Fibroblast of skin of right quadriceps (primary cell): ENCODE measurements at places on chromosomes 11 and 22.
A peak's percentile ranks its signal among the peaks of the same experiment; 100 is the strongest.

DNA sequence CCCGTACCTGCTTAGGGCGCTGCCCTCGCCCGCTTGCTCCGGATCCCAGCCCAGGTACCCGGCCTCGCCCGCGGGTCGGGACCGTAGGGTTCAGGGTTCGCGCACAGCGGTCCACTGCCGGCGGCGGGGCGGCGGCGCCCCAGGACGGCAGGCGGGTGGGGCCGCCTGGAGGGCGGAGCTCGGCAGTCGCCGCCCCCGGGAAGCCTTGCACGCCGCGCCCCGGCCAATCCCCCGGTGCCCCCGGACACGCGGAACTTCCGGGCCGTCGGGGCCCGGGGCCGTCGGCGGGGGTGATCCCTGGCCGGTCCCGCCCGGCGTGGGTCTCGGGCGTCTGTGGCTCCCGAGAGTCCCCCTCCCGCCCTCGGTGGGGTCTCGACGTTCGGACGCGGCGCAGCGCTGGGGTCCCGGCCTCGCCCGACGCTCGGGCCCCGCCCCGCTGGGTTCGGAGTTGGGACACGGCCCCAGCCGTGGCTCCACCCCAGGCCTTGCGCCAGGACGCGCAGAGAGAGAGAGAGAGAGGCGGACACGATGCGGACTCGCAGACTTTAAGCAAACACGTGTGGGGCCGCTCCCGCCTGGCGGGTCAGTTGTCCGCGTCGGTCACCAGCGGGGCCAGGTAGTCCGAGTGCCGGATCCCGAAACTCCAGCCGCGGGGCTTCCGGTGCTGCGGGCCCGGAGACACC is at the start of gene TYMP:
TSS of gene TYMP (minus strand) at position 116 of the 683 bp plus-strand sequence. CDS start 303 bp downstream, outside the sequence.
- DNase-seq = peak; percentile 51

GRCh38 chr11:126140201-126140925 is 71.1 kb downstream of the RPUSD4 start:
- DNase-seq = peak; percentile 15

GRCh38 chr11:71449596-71449995 is 1.4 kb upstream of the DHCR7 start:
- DNase-seq = no peak

DNA sequence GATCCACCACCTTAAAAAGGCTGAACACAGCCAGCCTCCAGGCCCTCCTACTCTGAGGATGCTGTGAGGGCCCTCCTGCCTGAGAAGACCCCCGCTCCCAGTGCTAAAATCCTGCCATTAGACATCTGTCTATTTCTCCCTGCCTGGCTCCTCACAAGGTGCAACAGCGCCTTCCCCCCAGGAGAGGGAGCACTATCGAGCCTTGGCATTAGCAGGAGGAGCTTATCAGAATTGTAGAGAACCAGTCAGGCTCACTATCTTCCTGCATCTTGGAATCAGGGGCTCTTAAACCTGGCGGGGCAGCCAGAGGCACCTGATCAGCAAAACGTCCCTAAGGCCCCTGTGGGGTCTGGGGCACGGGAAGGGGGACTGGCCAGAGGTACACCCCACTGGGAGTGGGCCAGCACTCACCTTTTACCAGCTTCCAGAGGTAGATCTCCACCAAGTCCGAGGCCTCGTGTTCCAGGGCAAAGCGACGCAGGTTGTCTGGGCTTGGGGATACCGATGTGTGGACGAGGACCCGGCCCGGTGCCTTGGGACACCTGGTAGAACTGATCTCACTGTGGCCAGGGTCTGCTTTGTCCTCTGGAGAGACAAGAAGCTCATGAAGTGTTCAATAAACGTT is 28.7 kb downstream of the CHRDL2 start:
- peak; percentile 67 for DNase-seq

GRCh38 chr11:69947059-69947792 is 128.0 kb upstream of the FGF3 start:
- DNase-seq = no peak

DNA sequence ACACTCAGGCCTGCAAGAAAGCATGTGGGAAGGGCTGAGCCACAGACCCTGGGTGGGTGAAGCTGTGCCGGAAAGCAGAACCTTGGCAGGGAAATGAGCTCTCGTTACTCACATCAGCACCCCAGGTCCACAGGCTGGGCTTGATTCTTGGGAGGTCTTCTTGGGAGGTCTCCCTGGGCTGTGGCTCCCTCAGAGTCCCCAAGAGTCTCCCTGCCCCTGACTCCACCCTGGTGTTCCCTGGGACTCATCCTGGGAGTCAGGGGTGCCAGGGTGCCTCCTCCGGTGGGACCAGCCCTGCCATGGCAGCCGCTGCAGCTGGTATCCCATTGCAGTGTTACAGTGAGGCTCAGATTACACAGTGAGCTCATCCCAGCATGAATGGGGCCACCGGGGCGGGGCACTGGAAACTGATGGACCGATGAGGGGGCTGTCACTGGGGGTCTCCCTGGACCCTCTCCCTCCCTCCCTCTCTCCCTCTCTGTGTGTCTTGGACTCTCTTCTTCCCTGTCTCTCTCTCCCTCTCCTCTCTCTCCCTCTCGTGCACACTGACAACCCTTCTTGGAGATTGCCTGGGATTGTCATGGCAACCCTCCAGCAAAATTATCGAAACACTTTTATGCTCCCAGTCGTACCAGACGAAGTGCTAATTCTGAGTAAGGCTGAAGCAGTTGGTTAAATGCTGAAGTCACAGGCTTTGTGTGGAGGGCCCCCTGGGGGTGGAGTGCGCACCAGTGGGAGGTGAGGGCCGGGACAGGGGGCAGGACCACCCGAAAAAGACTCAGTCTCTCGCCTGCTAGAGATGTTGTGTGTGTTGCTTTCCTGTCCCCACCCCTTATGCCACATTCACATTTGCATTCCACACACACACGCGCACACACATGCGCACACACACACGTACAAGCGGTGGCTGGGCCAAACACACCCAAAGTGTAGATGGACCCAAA is 8.6 kb upstream of the C11orf96 start:
- DNase-seq = peak; percentile 66

- peak; percentile 98 for DNase-seq
Observed at GRCh38 chr22:19880786-19881569, 26.3 kb upstream of the GNB1L start.

- peak; percentile 79 for DNase-seq
Observed at GRCh38 chr11:11813288-11813962, 28.3 kb upstream of the USP47 start.

- no peak for DNase-seq
Observed at GRCh38 chr11:134063991-134064747, 4.7 kb upstream of the JAM3 start.

DNA sequence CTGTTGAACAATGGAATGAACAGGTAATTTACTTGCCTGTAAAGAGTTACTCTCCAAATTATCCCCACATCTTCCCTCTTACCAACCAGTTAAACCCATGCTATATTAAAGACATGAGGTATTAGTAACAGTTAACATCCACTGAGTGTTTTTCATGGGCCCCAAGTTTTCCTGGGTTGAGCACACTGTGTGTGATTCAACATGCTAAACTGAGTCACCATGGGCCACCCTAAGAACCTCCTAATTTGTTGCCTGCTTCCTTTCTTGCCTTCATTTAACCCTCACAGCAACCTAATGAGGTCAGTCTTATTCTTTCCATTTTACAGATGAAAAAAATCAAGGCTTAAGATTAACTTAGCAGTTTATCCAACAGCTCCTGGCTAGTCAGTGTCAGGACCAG is 51.0 kb downstream of the GALNT18 start:
- DNase-seq = no peak
